ENCODE measurements at places on chromosomes 16 and 17. TPM values are rescaled to one million over a fixed set of nuclear protein-coding genes. Genes with fewer than 3 reads are reported as not detected.

The PRSS27 gene
- 1.3 TPM for polyA plus RNA-seq

The GRIN2C gene
- 1.1 TPM for polyA plus RNA-seq

The PPM1D gene
- polyA plus RNA-seq: 7.0 TPM

The WNT9B gene
- polyA plus RNA-seq: not detected

The TNFRSF13B gene
- polyA plus RNA-seq: 0.14 TPM

The ZNF469 gene
- 1.5 TPM for polyA plus RNA-seq

The SULT1A1 gene
- polyA plus RNA-seq: 56.7 TPM

The CLDN7 gene
- polyA plus RNA-seq: 88.9 TPM

The KCNJ18 gene
- not detected for polyA plus RNA-seq

The CES5A gene
- polyA plus RNA-seq: not detected

The OTOP2 gene
- not detected for polyA plus RNA-seq

The SPATA22 gene
- polyA plus RNA-seq: 0.27 TPM

The TBC1D3H gene
- not detected for polyA plus RNA-seq

The CDK12 gene
- polyA plus RNA-seq: 5.8 TPM

The SLC9A5 gene
- 1.6 TPM for polyA plus RNA-seq

The TEKT1 gene
- polyA plus RNA-seq: not detected

The AOC2 gene
- polyA plus RNA-seq: 8.9 TPM

All from adipose tissue (tissue), 3 donors.